ENCODE measurements at places on chromosomes 3 and 15.
A peak's percentile ranks its signal among the peaks of the same experiment; 100 is the strongest.

DNA sequence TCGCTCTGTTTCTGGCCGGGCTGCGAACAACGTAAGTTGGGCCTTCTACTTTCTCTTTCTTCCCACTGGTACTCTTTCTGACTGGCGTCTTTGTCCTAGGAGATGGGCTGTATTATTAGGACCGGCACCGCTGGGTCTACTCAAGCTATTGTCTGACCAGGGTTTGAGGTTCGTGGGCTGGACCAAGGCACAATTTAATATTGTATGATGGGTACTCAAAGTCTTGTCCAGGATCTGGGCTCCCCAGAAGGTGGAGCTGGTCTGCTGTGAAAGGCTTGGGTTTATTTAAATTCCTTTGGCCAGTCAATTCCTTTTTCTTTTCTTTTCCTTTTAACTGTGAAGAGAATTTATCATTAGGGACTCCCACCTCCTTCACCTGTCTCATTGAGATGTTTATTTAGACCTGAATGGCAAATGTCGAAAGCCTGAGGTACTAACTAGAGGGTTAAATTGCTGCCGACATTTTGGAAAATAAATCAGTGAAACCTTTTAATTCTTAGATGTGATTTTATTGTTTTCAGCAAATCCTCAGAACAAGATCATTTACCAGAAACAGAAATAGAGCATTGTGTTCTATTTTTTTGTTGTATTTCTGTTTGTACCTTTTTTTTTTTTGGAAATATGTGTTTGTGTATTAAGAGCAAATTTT, 410 bp downstream of the LRRC49 start:
- DNase-seq: peak; percentile 55

DNA sequence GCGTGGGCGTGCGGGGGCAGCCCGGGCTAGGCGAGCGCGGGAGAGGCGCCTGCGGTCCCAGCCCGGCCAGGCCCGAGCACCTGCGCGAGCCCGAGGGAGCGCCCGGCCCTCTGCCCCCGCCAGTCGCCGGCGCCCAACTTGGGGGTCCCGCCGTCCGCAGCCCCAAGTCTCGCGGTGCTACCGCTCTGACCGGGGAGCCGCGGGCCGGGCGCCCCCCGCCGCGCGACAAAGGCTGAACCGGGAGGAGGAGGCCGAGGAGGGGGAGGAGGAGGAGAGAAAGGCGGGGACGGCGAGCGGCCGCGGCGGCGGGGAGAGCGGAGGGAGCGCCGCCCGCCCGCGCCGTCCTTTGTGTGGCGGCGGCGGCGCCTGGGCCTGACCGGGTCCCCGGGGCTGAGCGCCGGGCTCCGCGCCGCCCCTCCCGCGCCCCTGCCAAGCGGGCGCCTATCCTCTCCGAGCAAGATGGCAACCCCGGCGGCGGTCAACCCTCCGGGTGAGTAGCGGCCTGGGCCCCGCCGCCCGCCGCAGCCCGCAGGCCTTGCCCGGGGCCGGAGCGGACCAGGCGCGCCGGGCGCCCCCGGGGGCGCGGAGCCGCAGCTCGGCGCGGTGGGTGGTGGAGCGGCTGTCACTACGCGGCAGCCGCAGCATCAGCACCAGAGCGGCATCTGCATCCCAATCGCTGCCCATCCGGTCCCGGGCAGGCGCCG, at the start of gene ARNT2:
Gene ARNT2, plus strand, starts transcription at position 326 of the 704 bp plus-strand sequence. Its CDS starts 134 bp downstream, at position 460.
- DNase-seq: peak; percentile 71

GRCh38 chr3:48931944-48932580, 13.4 kb downstream of the ARIH2 start:
- DNase-seq: no peak

- DNase-seq: no peak
Measured at GRCh38 chr3:163632722-163633121, 1445.6 kb downstream of the SI start.

DNA sequence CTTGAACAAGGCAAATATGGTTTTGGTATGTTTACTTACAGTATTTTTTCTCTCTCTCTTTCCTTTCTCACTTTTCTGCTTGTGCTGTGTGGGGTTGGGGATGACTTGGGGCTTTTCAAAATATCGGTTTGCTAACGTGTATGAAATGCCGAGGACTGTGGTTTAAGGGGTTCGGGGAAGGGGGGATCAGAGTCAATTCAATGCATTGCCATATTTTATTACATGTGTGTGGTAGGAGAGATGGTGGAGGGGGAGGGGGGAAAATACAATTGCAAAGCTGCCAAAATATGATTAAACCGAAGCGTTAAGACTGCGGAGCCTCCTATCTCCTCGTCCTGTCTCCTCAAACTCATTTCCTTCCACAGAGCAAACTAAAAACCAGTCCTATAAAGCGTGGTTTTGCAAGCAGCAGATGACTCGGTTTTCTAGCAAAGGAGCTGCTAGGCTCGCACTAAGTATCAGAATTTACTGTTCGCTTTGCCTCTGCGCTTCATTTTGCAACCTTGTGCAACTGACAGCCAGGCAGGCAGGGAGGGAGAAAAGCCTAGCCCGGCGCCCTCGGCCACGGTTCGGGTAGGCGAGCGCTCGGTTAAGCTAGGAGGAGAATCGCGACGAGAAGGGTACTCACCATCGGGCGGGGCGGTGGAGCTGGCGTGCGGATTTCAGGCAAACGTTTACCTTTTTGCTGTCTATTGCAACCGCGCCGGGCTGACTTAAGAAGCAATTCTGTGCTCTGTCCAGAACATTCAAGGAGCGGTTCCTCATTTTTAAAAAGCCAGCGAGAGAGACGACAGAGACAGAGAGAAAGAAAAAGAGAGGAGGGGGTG, 4.0 kb upstream of the NR2F2 start:
- DNase-seq: peak; percentile 69

DNA sequence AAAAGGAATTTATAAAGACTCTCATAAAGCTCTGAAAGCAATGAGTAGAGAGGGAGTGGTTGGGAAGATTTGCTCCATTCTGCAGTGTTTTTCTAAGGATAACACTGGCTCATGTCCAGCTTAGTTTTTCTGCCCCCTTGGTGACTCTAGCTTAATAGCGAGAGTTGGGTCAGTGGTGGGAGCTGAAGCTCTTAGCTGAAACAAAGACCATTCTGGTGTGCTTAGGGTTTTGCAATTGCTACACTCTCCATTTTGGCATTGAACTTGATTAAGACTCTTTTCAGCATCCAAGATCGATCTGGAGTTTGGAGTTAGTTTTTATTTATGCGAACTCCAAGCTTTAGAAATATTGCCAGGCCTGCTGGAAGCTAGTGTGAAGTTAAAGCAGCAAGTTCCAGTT, 98.0 kb downstream of the ATG7 start:
- DNase-seq: no peak

- DNase-seq: no peak
Measured at GRCh38 chr15:60328852-60329443, 68.8 kb downstream of the ANXA2 start.

- DNase-seq: peak; percentile 71
Measured at GRCh38 chr3:197541756-197542539, 13.8 kb downstream of the BDH1 start.

- DNase-seq: peak; percentile 30
Measured at GRCh38 chr3:189630767-189631372, 319 bp upstream of the TP63 start.

DNA sequence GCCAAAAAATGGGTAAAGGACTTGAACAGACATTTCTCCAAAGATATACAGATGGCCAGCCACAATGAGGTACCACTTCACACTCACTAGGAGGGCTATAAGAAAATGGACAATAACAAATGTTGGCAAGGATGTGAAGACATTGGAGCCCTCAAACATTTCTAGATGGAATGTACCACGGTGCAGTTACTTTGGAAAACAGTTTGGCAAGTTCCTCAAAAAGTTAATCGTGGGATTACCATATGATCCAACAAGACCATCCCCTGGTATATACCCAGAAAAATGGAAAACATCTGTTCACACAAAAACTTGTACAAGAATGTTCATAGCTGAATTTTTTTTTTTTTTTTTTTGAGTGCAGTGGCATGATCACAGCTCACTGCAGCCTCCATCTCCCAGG, 15.9 kb upstream of the HRH1 start:
- DNase-seq: no peak

- no peak for DNase-seq
Measured at GRCh38 chr3:195769551-195769950, 42.2 kb downstream of the MUC4 start.

- DNase-seq: no peak
Measured at GRCh38 chr3:49662720-49663413, 11.3 kb upstream of the APEH start.

All from left hindlimb (tissue), 1 donor.